ENCODE measurements at places on chromosomes 12 and 14.

DNA sequence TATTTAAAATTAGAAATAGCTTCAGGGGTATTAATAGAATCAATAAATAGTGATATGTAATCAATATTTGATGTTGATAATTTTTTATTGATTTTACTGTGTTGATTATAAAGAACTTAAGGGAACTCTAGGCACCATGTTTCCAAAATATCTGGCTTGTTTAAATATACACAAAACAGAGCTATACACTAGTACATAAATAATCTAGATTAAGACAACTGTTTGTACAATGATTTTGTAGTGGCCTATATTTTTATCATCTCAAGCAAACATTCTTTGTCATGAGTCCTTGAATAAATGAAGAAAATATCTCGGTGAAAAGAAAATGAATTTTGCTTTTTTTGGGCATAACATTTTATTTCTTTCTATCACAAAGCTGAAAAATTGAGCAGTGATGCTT lies 117.1 kb upstream of the KRR1 start:
- no peak for DNase-seq

- no peak for DNase-seq
These were observed 79.6 kb downstream of the EXOC5 start for GRCh38 chr14:57189070-57189469.

DNA sequence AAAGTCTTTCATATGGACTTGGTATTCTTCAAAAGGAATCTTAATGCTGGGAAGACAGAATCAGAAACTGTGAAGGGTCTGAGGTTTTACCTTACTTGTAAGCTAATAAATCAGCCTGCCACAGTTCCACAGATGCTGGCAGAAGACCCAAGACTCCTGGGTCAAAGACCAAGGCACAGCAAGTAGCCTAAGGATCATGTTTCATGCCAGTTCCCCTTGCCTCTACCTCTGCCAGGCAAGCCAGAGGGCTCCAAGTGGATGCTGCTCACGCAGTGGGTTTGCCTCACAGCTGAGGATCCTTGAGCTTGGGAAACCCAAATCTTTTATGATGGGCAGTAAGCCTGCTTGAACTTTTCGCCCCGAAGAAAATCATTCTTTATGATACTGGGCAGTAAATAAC lies 15.2 kb upstream of the RXYLT1 start:
- DNase-seq, result no peak

DNA sequence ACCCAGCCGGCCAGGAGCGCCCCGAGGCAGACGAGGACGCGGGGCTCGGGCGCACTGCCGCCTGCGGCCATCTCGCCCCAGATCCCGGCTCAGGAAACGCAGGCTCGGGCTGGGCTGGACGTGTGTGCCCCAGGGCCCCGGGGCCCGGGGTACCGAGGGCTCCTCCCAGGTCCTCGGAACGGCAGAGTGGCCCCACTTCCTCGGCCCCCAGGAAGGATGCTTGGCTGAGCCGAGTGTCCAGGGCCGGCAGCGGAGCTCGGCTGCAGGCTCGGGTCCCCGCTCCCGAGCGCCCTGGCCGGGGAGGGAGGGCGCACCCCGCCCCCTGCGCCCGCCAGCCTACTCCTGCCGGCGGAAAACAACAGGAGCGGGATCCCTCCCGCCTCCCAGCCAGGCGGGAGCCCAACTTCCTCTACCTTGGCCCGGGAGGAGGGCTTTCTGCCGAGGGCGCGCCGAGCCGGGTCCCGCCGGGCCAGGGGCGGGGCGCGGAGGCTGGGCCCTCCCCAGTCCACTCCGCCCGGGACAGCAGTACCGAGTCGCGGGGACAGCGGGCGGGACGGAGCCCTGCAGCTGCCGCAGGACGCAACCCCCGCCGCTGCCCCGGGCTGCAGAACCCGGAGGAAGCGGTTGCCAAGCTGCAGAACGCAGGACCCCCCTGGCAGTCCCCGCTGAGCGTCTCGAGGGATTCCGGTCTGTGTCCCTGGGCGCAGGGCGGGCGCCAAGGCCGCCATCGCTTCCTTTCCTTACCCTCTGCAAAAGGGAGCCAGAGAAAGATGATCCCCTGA lies at the start of gene VSIG10:
TSS of gene VSIG10 (minus strand) at position 411 of the 782 bp plus-strand sequence. CDS start at position 71, 340 bp downstream.
- peak; percentile 5 for DNase-seq

GRCh38 chr12:21413369-21414277 lies 23.8 kb upstream of the PYROXD1 start:
- no peak for DNase-seq

DNA sequence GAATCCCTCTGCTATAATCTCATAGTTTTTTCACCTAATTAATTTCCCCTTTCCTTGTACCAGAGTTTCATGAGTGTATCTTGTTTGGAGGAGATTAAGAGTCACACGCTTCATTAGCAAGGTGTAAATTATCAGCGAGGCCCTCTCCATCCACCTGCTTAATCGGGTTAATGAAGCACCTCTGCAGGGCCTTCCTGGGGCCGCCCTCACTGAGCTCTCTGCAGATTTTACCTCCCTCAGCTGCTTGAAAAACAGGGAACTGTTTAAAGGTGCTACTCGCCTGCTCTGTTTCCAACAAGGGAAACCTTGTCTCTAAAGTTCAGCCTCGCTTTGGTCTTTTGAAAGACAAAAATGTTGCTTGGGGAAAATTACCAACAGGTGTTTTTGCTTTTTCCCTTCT lies 35.8 kb downstream of the OTX2 start:
- no peak for DNase-seq

GRCh38 chr14:72863216-72864006 lies 30.5 kb downstream of the DPF3 start:
- DNase-seq, result no peak

- DNase-seq, result no peak
These were observed 81.2 kb upstream of the ATF7IP start for GRCh38 chr12:14284184-14284722.

GRCh38 chr12:94179723-94180122 lies 31.3 kb downstream of the PLXNC1 start:
- DNase-seq, result no peak

DNA sequence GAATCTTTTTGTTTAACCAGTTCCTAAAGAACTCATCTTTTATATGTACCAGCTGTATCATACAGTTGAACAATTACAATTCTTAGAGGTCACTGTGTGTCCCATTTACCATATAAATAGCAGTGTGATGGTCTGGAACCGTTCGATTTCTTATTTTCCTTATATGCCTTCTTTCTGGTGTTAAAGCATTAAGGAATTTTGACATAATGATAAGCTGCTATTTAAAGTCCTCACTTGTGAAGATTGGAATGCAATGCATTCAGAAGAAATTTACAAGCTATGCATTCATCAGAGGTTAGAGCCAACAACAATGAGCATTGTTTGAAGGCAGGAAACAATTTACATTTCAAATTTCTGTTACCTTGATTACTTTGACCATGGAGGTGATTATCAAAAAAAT lies 80.0 kb upstream of the PRICKLE1 start:
- DNase-seq, result no peak

- no peak for DNase-seq
These were observed 202.2 kb downstream of the MON2 start for GRCh38 chr12:62668782-62669181.

DNA sequence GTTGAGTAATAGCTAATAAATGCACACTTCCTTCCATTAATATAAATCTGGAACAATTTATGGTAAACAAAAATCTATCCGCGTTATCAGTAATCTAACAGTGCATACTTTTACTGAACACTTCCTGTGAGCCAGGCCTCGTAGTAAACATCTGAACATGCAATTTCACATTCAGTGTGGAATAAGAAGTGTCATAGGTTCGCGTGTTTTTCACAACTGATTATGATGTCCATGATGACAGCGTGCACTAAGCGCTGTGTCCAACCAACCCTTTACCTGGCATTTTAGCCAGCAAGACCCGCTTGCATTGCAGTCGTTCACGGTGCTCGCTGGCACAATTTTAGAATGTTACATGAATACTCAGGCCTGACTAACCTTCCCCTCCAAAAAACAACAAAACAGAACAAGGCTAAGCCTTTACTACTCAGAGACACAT lies 2.1 kb downstream of the PNMA1 start:
- DNase-seq, result no peak

DNA sequence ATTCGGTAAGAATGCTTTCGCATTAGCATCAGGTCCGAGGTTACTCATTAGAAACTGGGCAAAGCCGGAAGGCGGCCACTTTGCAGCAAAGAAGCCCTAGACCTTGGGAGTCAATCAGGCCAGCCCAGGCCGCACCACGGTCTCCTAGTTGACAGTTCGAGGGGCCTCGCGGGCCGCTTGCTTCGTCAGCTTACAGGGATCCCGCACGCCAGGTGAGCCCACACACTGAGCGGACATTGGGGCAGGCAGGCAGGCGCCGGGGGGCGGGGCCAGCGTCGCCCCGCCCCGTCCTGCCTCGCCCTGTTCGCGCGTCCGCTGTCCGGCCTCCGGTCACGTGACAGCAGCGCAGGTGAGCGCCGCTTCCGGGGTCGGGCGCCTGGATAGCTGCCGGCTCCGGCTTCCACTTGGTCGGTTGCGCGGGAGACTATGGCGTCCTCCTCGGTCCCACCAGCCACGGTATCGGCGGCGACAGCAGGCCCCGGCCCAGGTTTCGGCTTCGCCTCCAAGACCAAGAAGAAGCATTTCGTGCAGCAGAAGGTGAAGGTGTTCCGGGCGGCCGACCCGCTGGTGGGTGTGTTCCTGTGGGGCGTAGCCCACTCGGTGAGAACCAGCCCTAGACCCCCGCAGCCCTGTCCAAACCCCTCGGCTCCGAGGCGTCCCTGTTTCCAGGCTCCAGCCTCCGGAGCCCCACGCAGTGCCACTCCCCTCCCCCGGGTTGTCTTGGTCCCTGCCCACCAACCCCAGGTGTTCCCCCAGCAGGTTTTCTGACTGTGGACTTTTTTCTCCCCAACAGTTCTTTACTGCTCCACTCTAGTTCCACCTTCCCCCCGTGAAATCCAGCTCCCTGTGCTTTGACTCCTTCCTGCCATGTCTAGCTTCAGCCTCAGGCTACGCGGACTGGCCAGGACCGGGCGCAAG lies at the start of gene PIP4K2C:
TSS of gene PIP4K2C (plus strand) at position 329 of the 918 bp plus-strand sequence. CDS start at position 427, 98 bp downstream.
- DNase-seq, result peak; percentile 73

- no peak for DNase-seq
These were observed 196.4 kb upstream of the G2E3 start for GRCh38 chr14:30362369-30363218.

- DNase-seq, result peak; percentile 9
These were observed 459 bp downstream of the NUAK1 start for GRCh38 chr12:106138357-106138632.

DNA sequence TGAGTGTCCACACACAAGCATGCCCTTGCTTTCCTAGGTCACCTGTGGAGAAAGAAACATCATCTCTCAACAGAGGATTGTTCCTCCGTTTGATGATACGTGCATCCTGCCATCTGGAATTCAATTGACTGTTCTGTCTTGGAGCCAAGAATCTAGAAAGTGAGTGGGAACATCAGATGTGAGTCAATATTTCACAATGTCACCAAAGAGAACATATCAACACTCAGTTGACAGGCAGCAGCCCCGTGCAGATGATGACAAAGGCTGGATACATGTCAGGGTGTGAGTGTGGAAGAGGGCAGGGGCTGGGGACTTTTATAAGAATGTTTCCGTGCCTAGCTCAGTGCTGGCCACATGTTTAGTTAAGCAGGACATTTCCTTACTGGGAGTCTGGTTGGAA lies 76.1 kb downstream of the TBC1D30 start:
- no peak for DNase-seq

DNA sequence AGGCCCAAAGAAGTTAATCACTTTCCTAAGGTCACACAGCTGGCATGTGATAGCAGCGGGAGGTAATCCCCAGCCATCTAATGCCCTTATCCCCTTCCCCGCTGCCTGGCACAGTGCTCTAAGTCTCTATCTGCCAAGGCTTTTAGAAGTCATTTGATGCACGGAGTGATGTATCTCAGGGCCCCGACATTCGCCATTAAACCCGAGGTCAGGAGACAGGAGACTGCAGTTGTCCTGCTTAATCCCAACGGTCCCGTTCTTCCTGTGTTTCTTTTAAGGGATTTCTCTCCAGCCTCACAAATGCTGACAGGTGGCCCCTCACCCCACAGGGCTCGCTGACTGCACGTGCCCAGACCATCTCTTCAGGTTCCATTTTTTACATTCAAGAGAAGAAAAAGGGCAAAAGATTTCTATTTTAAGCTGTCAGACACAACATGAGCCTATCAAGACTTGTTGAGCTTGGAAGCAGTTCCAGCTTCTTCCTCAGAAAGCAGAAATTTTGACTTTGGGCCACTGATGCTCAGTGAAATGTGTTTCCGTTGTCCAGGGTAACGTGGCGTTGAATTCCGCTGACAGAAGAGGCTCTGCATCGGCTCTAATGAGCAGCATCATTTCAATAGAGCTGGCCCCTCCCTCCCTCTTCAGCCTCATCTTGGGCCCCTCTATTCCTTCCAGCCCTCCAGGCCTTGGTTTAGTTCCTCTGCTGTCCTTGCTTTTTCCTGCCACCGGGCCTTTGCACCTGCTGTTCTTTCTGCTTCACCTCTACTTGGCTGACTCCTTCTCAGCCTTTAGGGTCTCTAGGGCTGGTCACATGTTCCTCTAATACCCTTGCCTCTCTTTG lies 171.5 kb downstream of the CHST11 start:
- no peak for DNase-seq

GRCh38 chr12:27969624-27970400 lies 2.7 kb downstream of the PTHLH start:
- DNase-seq, result peak; percentile 54

GRCh38 chr14:96162265-96162664 lies 42.4 kb upstream of the BDKRB2 start:
- no peak for DNase-seq

- DNase-seq, result no peak
These were observed 15.5 kb upstream of the CYP46A1 start for GRCh38 chr14:99668307-99669295.

GRCh38 chr12:50699154-50699553 lies 64.7 kb upstream of the ATF1 start:
- DNase-seq, result no peak

All from stimulated activated CD4-positive, alpha-beta T cell treated with anti-CD3 and anti-CD28 coated beads, Interleukin-12 subunit alpha, Interleukin-12 subunit beta, amount 100 ng/mL, for 4 hours (primary cell).